ENCODE measurements at places on chromosomes 16 and 17.

GRCh38 chr17:45147581-45148182, 593 bp upstream of the HEXIM1 start:
- DNase-seq = peak; percentile 95

DNA sequence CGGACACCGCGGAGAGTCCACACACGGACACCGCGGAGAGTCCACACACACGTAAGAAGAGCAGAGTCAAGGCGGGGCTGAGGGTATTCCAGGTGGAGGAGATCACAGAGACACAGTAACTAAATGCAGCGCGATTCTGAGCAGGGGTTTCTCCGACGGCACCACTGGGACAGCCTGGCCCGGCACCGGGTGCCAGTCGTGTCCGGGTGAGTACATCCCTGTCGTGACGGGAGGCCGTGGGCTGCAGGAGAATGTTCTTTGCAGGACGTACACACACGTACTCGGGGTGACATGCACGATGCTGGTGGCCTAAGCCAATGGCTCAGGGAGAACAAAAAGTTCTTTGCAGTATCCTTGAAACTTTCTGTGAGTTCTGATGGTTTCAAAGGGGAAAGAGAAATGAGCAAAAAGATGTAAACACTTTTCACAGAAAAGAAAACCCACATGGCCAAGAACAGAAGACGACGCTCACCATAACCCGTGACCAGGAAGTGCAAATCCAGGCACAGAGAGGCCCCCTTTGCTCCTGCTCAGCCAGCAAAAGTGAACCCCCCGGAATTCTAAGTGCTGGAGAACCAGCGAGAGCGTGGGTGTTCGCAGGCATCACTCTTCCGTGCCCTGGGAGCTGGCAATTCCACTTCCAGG, 53.7 kb upstream of the METRNL start:
- DNase-seq = no peak

- DNase-seq = no peak
Observed at GRCh38 chr17:34837876-34838478, 123.3 kb downstream of the CCT6B start.

DNA sequence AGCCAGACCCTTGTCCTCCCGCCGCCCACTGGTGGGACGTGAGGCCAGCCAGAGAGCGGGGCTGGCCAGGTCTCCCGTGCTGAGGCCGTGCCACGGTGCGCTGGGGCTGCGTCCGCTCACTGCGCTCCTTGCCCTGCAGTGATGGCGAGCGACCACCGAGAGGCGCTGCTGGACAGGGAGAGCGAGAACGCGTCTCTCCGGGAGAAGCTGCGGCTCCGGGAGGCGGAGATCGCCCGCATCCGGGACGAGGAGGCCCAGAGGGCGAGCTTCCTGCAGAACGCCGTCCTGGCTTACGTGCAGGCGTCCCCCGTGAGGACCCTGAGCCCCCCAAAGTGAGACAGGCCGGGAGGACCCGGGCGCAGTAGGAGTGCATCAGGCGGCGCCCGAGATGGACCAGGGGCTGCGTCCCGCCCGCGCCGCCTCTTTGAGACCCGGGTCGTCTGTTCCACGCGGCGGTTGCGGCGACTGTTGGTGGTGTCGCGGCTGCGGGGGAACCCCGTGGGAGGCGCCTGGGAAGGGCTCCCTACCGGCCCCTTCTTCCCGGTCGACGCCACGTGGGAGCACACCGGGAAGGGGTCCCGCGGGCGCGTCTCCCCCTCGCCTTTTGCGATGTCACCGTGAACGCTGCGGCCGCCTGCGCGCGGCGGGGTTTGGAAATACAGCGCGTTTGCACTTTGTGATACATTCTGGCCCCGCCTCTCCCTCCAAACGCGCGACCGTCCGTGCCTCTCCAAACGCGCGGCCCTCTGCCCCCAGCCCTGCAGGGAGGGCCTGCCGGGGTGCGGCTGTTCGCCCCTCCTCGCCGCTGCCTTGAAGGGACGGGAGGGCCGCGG, 792 bp upstream of the RAC3 start:
- peak; percentile 82 for DNase-seq
